Left ventricle myocardium inferior (tissue), 1 donor: ENCODE measurements at places on chromosomes 3 and 15. TPM values are rescaled to one million over a fixed set of nuclear protein-coding genes. Genes with fewer than 3 reads are reported as not detected.

The GOLGA8T gene
- 0.47 TPM for total RNA-seq

DNA sequence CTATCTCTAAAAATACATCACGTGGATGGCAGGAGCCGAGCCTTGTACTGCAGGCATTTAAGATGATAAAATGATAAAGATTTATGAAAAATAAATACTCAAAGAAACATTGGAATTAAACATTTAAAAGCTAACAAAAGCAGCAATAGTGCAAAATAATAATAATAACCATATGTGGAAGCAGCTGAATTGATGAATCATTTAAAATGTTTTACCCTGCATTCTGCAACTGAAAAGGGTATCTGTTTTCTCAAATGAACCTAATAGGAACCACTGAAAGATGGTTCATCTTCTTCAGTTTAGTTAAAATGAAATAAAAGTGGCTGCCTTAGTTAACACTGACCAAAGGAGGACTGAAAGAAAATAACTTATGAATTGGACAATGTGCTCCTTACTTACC lies 436.1 kb downstream of the TUSC7 start:
- no peak overlapping the region for H3K27ac ChIP-seq
- no peaks in the 10 kb centered on the region for H3K4me1 ChIP-seq
- H3K27me3 ChIP-seq = no peaks in the 10 kb centered on the region
- DNase-seq = no peak
- H3K36me3 ChIP-seq = no peaks in the 10 kb centered on the region

- H3K36me3 ChIP-seq = no peaks in the 10 kb centered on the region
- no peak overlapping the region for H3K4me3 ChIP-seq
- peak overlapping the region; percentile 66 for H3K27ac ChIP-seq
- peaks cover 32% of the 10 kb centered on the region for H3K27me3 ChIP-seq
- H3K4me1 ChIP-seq = no peaks in the 10 kb centered on the region
Observed at GRCh38 chr15:61558172-61559136, 329.4 kb upstream of the RORA start.

- H3K27me3 ChIP-seq = no peaks in the 10 kb centered on the region
- no peak for DNase-seq
- H3K36me3 ChIP-seq = no peaks in the 10 kb centered on the region
- no peaks in the 10 kb centered on the region for H3K4me1 ChIP-seq
- no peak overlapping the region for H3K27ac ChIP-seq
Observed at GRCh38 chr3:106765342-106765741, 611.9 kb upstream of the CCDC54 start.

DNA sequence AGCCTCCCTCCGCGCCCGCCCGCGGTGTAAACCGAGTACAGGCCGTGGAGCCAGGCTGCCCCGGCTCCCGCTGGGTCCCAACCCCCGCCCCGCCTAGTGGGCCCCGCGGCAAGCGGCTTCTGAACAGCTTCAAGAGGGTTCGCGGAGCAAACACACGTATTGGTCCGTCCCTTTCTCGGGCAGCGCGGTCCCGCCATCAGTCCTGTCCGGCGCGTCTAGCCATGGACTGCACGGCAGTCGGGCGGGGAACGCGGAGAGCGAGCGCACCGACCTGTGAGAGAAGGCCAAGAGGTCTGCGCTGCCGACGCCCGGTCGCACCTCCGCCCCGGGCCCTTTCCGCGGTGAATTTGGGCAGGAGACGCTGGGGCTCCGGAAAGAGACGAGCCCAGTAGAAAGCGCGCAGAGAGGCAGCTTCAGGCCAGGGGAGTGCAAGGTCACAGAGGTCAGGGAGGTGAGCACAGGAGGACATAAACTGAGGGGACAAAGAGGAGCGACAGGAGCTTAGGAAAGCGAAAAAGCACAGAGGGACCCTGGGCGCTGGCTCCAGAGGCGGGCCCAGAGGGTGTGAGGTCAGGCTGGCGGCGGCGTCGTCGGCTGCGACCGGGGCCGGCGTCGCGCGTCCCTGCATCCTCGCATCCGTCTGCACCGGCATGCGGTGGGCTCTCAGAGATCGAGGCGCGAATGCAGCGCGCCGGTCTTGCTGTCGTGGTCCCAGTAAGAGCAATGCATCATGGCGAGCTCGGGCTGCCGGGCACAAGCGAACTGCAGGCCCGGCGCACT lies 1.8 kb downstream of the FOXL2 start:
- no peaks in the 10 kb centered on the region for H3K36me3 ChIP-seq
- DNase-seq = no peak
- no peak overlapping the region for H3K27ac ChIP-seq
- peaks cover 100% of the 10 kb centered on the region for H3K27me3 ChIP-seq
- H3K4me1 ChIP-seq = peaks cover 43% of the 10 kb centered on the region

DNA sequence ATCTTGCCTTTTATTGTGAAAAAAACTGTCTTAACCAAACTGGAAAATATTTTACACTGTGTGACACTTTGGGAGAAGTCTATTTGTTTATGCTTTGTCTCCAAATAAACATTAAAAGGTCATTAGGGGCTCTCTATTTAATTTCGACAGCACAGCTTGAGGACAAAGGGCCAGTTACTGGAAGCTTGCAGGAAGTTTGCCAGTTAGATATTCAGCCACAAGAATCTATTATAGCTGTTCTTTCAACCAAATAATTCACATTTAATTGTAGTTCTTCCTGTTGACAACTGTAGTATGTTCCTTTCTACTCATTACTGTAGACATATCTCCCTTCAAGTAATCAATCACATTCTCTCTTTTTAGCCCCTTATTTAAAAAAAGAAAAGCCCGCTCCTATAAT lies 6.1 kb downstream of the CP start:
- DNase-seq = no peak
- no peaks in the 10 kb centered on the region for H3K36me3 ChIP-seq
- peak overlapping the region; percentile 46 for H3K27ac ChIP-seq
- H3K4me1 ChIP-seq = peaks cover 20% of the 10 kb centered on the region
- no peak overlapping the region for H3K4me3 ChIP-seq

- H3K36me3 ChIP-seq = no peaks in the 10 kb centered on the region
- no peak overlapping the region for H3K27ac ChIP-seq
- peaks cover 4% of the 10 kb centered on the region for H3K4me1 ChIP-seq
- DNase-seq = no peak
- no peaks in the 10 kb centered on the region for H3K27me3 ChIP-seq
Observed at GRCh38 chr15:100140527-100141308, 201.1 kb downstream of the ADAMTS17 start.
